ENCODE measurements at places on chromosomes 6 and 20.

DNA sequence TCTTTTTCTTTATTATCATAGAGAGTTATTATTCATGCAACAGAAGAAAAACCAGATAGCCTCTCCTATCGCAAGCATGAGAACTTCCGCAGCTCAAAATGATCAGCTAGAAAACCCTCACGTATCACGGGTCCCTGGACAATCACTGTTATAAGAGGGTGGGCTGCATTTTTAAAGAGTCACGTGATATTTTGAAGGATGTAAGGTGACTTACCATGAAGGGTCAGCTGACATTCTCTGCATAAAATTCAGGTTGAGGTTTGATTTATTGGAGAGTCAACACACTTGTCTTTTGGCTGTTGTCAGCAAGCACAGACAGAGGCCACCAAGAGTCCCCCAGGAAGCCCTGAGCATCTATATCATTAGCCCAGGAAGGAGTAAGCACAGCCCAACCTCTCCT is 39.5 kb downstream of the ID4 start:
- no peak for DNase-seq

- DNase-seq: peak; percentile 81
Observed at GRCh38 chr6:3288711-3289663, 30.2 kb downstream of the PSMG4 start.

GRCh38 chr6:165664559-165665383 is 1.7 kb upstream of the PDE10A start:
- DNase-seq: no peak

DNA sequence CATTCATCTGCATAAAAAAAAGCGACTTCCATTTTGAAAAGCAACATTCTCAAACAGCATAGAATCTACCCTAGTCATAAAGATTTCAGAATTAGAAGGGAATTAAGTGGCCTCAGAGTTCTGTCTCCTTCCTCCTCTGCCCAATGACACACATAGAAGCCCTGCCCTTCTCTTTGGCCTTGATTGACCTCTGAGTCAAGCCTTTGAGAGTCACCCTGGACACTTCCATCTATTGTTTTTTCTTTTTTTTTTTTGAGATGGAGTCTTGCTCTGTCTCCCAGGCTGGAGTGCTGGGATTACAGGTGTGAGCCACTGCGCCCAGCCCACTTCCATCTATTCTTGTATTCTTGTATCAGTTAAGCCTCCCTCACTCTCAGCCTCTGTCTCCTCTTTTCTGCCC is 44.8 kb upstream of the CTNNBL1 start:
- no peak for DNase-seq

- no peak for DNase-seq
Observed at GRCh38 chr20:10367943-10368701, 65.9 kb downstream of the MKKS start.

DNA sequence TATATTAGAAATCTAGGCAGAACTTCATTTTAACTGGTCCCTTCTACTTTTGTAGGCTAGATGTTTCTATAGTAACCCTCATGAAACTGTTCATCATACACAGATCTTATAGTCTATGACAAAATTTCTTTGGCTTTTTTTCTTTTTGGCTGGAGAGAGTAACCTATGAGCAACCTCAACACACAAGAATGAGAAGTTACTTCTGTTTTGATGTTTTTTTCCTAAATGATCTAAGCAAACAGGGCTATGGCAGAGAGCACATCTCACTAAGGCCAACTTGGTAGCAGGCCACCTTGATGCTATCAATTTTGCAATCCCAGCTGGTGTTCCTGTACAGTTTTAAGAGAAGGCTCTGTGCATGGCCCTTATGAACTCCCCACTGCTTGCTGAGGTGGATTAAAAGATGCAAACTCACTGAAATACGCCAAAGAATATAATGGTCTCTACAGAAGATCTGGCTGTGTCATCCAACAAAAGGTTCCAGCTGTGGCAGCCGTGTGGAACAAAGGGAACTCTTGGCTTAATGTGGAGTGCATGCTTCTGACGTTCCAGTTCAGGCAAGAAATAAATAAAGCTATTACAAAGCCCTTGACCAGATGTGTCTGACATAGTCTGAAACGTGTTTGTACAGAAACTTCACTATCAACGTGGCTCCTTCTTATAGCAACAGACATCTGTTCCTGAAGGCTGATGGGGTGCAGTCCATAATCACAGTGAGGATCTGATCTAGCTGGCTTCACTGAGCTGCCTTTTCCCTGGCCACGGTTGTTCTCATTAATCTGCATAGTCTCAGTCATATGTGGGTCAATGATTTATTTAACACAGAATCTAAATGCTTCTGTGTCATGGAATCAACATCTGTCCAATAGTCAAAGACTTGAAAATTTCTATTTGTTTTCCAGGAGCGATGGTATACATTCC is 481.1 kb downstream of the BMP2 start:
- no peak for DNase-seq

DNA sequence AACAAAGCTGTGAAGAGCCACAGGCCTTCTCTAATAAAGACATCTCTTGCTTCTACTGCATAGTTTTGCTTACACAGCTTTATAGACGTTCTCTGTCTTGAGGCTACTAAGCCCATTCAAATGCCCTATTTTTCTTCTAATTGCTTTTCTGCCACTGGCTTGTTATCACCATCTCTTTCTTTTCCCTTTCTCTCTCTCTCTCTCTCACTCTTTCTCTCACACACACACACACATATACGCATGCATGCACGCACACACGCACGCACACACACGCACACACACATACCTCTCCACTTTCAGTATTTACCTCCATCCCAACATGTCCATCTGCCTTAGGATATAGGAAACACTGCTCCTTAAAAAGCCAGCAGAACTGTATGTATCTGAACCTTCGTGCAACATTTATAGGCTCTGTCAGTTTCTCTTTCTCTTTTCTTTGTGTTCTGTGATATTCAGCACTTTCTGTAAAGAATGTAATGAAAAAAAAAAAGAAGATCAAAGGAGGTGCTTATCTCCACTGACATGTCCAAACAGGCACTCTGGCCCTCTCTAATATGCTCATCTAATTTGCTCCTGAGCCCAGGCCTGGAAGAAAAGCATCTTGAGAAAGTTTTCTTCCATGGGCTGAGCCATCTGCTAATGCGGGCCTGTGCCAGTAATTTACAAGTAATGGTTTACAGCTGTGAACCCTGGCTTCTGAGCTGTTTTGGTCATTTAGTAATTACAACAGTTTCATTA is 1046.7 kb upstream of the MAP3K7 start:
- no peak for DNase-seq

DNA sequence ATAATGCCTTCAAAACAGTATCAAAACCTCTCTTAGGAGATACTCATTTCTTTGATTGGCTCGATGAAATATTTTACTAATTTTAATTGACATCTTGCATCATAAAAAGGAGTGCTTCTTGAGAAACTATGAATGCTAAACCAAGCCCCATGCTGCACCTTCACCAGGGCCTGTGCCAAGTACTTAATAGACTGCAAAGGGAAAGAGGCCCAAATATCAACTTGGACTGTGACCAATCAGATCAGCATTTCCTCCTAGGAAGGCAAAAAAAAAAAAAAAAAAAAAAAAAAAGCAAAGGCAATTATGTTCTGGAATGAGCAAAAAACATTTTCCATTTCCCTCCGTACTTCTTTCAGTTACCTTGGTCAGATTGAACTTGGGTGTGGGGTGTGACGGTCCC is 253.0 kb upstream of the SOX4 start:
- no peak for DNase-seq

- DNase-seq: no peak
Observed at GRCh38 chr6:13807696-13808095, 6.7 kb downstream of the MCUR1 start.

- no peak for DNase-seq
Observed at GRCh38 chr20:54633374-54634355, 158.3 kb downstream of the DOK5 start.

DNA sequence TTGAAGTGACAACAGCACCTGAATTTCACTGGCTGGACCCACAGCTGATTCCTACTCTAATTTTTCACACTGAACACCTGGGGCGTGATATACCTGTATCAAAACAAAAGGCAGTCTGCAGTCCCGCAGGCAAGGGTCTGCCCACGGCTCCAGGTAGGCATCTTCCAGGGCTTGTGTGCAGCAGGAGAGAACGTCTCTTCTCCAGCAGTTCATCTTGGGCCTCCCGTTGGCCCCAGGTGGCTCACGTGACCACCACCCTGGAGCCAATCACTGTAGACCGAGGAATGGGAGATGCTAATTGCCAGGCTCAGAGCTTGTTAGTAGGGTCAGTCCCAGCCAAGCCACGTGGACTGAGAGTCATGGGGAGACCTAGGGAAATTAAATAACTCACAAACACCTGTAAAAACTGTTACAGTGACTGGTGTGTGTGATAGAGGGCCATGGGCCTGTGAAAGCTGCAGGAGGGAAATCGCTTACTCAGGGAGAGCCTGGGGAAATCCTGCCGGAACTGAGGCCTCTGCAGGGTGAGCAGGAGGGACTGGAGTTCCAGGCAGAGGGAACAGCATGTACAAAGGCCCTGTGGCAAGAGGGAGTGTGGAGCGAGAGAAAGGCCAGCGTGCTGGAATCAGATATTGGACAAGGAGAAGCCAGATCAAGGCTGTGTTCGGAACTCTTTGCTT is 83.4 kb downstream of the EYA2 start:
- no peak for DNase-seq

DNA sequence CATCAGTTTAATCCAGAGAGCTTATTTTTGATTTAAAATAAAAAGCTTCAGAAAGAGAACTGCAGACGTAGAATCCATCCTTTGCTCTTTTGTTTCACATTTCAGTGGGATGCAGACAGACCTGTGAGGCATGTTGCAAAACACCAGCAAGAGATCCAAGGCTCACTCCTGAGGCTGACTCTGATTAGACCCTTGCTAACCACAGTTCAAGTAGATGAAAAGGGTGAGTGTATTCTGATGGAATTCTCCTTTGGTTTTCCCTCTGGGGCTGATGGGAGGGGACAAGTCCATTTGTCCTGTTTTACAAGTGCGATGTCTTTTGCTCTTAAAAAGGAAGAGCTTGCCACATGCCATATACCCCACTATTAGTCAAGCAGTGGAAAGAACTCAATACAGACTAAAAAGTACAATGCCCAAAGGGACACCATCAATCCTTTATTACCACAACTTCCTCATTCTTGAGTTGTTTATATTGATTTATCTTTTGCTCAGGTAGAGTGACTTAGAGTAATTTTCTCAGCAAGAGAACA is 772.7 kb downstream of the MAFB start:
- no peak for DNase-seq

- DNase-seq: no peak
Observed at GRCh38 chr20:25253606-25254275, 5.9 kb downstream of the PYGB start.

- no peak for DNase-seq
Observed at GRCh38 chr6:134805168-134805567, 144.7 kb downstream of the ALDH8A1 start.

DNA sequence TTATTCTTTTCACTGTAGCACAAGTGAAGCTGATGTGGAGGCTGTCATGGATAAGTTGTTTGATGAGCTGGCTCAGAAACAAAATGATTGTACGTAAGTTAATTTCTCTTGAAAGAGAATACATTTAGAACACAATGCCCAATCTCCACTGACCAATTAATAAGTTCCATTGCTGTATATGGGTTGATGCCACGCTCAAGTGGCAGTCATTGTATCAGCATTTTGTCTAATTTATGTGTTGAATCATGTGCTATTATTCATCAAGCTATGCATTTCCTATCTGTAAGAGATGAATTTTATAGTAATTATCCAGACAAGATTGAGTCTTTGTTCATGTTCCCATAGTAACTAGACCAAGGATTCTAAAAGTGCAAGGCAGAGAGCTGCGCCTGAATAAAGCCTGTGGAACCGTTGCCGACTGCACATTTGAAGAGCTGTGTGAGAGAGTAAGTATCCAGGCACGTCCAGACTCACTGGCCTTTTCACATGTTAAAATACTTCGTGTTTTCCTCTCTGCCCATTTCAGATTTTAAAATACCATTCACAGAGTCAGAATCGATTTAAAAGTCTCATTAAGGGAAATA is 83.8 kb upstream of the FOXO3 start:
- DNase-seq: no peak

GRCh38 chr6:152087096-152087495 is 279.6 kb downstream of the ESR1 start:
- DNase-seq: no peak

GRCh38 chr20:24665741-24666191 is 196.3 kb downstream of the SYNDIG1 start:
- DNase-seq: peak; percentile 81

DNA sequence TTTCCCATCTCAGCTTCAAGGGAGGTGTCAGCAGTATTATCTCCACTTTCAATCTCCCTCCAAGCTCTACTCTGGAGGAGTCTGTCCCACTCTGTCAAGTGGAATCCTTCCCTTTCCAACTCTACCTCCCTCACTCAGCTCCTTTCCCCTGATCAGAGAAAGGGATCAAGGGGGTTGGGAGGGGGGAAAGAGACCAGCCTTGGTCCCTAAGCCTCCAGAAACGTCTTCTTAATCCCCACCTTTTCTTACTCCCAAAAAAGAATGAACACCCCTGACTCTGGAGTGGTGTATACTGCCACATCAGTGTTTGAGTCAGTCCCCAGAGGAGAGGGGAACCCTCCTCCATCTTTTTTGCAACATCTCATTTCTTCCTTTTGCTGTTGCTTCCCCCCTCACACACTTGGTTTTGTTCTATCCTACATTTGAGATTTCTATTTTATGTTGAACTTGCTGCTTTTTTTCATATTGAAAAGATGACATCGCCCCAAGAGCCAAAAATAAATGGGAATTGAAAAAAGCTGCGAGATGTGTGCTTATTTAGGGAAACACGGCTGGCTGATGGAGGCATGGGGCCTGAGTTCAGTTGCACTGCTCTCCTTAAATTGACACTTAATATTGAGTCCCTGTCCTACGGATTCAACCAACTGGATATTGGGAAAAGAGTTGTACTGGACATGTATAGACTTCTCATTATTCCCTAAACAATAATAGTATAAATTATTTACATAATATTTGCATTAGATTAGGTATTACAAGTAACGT is 4.9 kb downstream of the TUBB start:
- DNase-seq: no peak

GRCh38 chr6:140816681-140817080 is 1316.0 kb upstream of the GJE1 start:
- no peak for DNase-seq

DNA sequence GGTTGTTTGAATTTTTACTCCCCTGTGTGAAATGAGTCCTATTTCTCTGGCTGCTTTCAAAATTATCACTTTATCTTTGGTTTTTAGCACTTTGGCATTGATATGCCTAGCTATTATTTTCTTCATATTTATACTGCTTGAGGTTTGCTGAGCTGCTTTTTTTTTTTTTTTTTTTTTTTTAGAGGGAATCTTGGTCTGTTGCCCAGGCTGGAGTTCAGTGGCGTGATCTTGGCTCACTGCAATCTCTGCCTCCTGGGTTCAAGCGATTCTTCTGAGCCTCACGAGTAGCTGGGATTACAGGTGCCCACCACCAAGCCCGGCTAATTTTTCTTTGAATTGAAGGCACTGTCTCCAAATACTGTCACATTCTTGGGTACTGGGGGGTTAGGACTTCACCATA is 40.6 kb downstream of the STXBP5 start:
- no peak for DNase-seq

All from mesenteric fat pad (tissue), 1 donor.